Heart left ventricle (tissue), 16 donors: ENCODE measurements at places on chromosomes 3 and 15.

DNA sequence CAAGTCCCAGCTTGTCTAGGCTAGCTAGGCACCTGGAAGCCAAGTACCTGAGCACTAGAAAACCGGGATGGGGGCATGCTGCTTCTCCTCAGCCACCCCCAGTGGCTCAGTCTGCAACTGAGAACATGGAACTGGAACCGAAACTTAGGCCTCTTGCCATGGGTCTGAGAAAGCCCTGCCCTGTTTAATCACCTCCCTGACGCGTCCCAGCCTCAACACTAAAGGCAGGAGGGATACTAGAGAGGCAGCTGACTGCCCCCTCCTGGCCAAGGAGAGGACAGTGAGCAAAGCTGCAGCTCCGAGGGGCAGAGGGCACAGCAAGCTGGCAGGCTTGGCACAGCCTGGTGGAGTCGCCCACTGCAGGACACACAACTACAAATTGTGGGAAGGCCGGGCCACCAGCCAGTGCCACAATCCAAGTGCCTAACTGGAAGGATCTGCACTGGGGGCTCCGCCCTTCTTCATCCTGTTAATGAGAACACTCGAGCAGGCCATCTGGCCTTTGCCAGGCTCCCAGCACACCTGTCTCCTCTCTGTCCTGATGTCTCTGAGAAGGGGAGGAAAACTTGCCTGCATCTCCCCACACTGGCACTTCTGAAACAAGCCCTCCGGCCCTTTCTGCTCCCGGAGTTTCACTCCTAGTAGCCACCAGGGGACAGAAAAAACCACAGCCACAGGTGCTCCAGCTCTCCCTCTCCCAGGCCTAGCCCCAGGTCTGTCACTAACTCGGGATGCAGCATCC, 53.7 kb downstream of the BDH1 start:
- DNase-seq: no peak

DNA sequence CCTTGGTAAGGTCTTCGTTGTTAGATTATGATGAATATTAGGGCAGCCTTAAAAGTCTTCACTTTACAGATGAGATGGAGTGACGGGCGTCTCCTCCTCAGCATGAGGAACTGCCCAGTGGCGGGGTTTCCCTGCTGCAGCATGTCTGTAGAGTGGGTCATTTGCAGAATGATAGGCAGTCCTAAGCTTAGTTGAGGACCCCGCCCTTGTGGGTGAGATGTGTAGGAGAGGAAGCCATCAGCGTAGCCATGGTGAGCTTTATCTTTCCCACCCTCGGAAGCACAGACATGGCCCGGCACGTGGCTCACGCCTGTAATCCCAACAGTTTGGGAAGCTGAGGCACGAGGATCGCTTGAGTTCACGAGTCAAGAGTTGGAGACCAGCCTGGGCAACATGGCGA, 877 bp downstream of the NIT2 start:
- peak; percentile 22 for DNase-seq

- no peak for DNase-seq
These were observed 638.8 kb upstream of the CFAP20DC start for GRCh38 chr3:59688636-59689035.

DNA sequence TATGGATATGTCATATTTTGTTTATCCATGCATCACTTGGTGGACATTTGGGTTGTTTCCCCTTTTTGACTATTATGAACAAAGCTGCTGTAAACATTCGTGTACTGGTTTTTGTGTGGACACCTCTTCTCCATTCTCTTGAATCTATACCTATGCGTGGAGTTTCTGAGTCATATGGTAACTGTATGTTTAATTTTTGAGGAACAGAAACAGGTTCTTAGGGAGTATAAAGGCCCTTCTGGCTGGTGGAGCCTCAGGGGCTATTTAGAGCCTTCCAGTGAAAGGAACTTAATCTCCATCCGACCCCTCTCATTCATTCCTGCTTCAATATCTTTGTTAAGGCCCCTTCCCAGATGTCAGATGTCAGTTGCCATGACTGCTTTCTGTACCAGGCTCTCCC, 14.1 kb upstream of the CTXND1 start:
- DNase-seq: no peak

GRCh38 chr3:123778991-123779622, 105.0 kb downstream of the MYLK start:
- DNase-seq: no peak

DNA sequence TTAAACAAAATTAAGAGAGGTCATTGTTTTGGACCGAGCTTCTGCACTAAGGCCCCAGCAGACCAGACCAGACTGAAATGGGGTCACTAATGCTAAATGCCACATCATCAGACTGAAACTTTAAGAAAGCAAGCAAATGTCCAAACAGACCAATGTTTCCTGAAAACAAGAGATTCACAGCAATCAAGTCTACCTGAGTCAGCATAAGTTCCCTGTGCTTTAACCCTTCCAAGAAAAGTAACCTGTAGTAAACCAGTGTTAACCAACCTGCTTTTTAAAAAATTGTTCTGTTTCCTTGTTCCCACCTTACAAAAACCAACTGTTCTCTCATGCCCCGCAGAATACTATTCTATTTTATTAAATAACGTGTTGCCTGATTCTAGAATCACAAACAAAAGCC, 241.1 kb upstream of the GADL1 start:
- DNase-seq: no peak

DNA sequence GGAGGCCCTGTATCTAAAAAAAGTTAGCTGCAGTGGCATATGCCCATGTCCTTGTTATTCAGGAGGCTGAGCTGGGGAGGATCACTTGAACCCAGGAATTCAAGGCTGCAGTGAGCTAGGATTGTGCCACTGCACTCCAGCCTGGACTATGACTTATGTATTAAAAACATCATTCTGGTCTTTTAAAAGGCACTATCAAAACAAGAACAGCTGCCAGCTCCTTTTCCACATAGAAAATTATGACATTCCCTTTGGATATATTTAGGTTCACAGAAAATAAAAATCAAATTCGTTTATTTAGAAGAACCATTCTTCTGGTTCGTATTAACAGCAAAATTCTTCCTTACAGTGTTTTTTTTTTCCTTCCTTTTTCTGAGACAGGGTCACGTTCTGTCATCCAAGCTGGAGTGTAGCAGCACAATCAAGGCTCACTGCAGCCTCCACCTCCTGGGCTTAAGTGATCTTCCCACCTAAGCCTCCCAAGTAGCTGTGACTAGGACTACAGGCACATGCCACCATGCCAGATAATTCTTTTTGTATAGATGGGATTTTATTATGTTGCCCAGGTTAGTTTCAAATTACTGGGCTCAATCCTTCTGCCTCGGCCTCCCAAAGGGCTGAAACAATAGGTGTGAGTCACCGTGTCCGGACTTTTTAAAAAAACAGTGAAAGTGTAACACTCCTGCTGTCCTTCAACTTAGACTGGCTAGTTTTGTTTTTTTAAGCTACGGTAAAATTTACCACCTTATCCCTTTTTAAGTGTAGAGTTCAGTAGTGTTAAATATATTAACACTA, 13.9 kb downstream of the ICE2 start:
- DNase-seq: no peak

DNA sequence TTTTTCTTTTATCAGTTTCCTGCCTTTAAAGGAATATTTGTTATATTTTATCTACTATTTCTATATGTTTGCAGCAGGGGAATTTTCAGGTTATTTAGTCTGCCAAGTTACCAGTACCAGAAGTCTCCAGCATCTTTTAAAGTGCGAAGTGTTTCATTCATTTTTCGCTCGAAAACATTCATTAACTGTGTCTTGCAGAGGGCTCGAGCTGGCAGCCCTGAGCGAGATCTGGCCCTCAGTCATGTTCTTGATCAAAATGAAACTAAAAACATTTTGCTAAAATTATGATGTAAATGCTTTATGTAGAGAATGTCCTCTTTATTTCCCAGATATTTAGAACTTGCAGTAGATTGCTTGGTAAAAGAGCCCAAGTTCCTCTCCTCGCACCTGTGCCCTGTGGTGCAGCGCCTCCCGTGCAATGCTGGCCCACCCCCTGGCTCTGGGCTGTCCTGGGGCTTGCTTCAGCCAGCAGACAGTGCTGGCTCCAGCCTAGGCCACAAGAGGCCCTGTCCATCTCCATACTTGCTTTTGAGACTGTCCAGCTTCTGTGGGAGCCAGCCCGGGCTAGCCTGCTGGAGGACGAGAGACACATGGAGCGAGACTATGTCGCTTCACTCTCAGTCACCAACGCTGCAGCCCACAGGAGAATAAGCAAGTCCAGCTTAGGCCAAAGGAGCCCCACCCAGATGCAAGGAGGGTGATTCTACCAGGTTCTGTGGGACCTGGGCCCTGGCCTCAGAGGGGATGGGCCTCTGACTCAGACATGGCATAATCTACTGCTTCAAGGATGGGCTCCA, 71.9 kb upstream of the PRR23E start:
- no peak for DNase-seq

DNA sequence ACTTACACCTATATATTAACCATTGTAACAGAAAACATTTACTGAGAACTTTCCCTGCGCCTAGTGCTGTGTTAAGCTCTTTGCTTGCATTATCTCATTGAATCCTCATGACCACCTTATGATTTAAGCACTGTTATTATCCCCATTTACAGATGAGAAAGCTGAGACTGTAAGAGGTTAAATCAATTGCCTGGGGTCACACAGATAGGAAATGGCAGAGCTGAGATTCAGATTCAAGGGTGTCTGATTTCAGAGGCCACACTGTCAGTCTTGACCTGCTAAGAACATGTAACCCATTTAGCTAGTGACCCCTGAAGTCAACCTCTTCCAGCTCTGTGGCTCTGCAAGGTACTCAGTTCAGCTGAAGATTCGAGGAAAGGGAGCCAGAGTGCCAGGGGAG, 143.9 kb downstream of the TLE3 start:
- no peak for DNase-seq

- no peak for DNase-seq
These were observed 25.7 kb upstream of the ROBO2 start for GRCh38 chr3:77014226-77014625.

GRCh38 chr3:43102773-43103480, 3.0 kb downstream of the POMGNT2 start:
- no peak for DNase-seq

- DNase-seq: no peak
These were observed 141.7 kb downstream of the ITPR1 start for GRCh38 chr3:4634894-4635293.

- DNase-seq: no peak
These were observed 8.2 kb upstream of the VGLL4 start for GRCh38 chr3:11651900-11652299.

DNA sequence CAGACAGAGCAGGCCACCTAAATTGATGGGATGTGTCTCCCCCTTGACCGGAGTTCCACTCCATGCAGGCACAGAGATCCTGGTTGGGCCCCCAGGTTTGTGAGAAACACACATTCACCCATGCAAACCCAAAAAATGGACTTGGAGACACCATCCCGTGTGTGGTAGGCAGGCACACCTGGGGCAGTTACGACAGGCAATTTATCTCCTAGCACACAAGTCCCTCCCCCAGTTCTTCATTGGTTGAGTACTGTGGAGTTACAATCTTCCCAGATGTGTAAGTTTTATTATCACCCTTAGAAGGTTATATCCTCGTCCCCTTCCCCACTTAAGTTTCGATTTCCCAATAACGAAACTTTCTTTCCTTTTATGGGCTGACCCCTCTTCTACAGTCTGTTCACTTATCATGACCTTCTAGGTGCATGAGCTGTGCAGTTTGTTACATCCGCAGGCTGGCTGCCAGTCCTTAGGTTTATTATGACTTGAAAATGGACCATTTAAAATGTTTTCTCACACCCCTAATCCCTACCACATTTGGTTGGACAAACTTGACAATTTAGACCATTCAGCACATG, 27.3 kb downstream of the ARL8B start:
- no peak for DNase-seq

GRCh38 chr3:12579456-12579855, 22.6 kb downstream of the MKRN2 start:
- no peak for DNase-seq

DNA sequence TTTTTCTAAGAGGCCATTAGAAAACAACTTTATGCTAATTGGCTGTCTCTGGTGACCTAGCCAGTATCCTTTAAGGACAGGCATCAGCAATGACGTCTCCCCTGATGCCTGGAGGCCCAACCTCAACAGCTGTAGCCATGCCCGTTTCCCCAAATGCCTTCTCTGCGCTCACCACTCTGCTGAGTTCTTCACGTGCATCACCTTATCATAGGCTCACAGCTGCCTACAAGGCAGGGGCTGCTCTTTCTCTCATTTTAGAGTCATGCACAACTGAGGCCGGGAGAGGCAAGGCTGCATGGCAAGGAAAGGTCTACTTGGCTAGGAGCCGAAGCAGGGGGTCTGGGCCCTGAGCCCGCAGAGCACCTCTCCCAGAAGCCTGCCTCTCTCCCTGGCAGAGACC, 43.9 kb upstream of the SEC13 start:
- DNase-seq: no peak

DNA sequence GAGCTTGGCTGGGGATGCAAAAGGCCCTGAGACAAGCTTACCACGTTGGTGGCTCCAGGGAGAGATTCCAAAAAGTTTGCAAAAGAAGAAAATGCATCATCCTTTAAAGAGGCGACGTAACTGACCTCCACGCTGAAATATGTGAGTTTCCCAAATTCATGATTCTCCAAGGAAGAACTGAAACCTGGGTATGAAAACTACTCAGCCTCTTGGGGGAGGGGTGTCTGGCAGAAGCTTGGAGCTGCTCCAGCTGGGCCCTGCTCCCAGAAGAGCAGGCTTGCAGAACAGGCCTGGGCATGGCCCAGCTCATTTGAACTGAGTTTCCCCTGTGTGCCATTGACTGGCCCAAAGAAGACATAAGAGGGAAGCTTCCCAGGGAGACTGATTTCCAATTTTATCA, 20.5 kb downstream of the CPN2 start:
- peak; percentile 85 for DNase-seq
